NCI-H1694 (cell line): ENCODE measurements at places on chromosomes 5 and 9.

- DNase-seq = no peak
Observed at GRCh38 chr9:82424599-82425120, 436.1 kb downstream of the SPATA31D1 start.

DNA sequence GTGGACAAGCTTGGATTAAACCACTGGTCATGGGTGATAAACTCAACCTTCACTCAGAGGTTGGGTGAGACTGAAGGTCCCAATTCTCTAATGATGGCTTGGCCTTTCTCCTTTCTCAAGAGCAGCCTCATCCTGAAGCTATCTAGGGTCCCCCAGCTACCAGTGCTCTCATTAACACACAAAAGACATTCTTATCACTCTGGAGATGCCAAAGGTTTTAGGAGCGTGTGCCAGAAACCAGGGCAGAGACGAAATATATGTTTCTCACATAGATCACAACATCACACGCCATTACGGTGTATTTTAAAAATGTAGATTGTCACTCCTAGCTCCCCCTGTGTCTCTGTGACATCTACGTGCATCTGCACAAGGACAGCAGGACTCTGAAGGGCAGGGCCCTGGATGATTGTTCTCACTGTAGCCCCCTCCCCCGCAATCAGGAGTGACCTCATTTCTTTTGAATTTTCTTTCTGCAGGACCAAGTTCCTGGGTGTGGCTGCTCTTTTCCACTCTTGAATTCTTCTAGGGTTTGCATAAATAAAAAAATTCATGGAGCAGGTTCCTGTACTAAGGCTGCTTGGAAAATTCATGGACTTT lies 311.3 kb downstream of the GADD45G start:
- DNase-seq = no peak

DNA sequence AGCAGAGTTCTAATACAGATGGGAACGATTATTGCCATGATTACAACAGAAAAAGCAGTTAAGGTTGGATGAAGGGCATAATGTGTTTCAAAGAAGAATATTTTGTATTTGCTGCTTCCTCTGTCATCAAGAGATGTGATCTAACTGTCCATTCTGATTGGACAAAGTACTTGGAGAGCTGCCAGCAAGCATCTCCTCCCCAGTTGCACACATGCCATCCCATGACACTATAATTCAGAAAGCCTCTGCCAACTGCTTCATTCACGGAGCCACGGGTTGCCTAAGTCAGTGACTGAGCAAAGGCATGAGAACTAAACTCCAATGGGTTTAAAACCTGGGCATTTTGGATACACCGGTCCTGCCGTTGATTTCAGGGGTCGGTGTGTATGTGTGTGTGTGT lies 253.8 kb downstream of the CRB2 start:
- DNase-seq = no peak

GRCh38 chr5:131952301-131952857 lies 6.9 kb upstream of the MEIKIN start:
- peak; percentile 4 for DNase-seq

- DNase-seq = no peak
Observed at GRCh38 chr5:95667061-95667618, 15.7 kb downstream of the SPATA9 start.

DNA sequence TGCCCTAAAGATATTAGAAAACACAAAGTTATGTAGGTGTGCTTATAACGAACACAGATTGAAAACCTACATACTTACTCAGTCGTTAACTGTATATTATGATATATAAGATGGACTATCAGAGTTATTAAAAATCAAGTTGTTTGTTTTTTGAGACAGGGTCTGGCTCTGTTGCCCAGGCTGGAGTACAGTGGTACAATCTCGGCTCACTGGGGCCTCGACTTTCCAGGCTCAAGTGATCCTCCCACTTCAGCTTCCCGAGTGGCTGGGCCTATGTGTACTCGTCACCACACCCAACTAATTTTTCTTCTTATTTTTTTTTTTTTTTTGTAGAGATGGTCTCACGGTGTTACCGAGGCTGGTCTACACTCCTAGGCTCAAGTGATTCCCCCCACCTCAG lies 158.3 kb downstream of the TSSK1B start:
- DNase-seq = no peak

- no peak for DNase-seq
Observed at GRCh38 chr9:96508227-96508940, 58.4 kb downstream of the HABP4 start.

DNA sequence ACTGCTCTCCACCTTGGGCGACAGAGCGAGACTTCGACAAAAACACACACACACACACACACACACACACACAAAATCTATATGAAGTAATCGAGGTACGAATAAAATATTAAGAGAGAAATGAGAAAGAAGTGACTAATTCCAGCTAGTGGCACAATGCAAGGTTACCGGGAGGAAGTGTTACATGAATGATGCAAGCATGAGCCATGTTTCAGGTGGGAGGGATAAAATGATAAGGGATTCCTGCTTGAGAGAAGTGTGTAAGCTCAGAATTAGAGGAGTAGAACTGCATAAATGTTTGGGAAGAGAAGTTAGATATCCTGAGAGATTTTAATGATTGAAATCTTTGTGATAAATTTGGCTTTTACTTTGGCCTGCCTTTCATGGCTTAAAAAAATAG lies 18.8 kb downstream of the HAPLN1 start:
- no peak for DNase-seq

- DNase-seq = no peak
Observed at GRCh38 chr9:92292338-92293074, 991 bp downstream of the IARS1 start.

DNA sequence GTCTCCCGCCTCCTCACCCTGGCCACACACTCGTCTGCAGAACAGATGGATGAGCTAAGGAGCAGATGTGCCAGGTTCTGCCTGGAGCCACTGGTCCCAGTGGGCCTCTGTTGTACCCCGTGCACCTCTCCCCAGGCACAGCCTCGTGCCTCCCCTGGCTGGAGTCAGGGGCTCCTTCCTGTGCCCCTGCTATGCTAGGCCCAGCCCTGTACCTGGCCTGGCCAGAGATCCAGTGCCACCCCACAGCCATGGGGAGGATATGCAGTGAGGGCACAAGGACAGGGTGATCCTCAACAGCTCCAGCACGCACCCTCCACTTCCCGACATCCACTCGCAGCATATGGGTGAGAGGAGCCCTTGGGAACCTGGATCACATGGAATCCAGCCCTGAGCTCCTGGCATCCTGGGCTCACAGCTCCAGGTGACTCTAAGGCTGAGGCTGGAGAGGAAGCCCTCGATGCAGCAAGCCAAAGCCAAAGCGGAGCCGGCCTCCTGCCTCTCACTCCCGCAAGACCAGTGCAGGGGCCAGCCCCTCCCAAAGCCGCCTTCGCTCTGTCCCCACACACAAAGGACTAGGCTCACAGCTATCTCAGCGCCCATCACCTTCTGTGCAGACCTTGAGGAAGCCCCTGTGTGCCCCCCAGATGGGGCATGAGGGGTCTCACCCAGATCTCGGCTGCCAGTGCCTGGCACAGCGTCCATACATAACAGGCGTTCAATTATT lies 23.7 kb upstream of the ADAMTS2 start:
- DNase-seq = no peak

GRCh38 chr5:142197098-142197497 lies 88.5 kb downstream of the NDFIP1 start:
- DNase-seq = no peak

GRCh38 chr9:119153402-119153801 lies 215.8 kb downstream of the BRINP1 start:
- DNase-seq = no peak

DNA sequence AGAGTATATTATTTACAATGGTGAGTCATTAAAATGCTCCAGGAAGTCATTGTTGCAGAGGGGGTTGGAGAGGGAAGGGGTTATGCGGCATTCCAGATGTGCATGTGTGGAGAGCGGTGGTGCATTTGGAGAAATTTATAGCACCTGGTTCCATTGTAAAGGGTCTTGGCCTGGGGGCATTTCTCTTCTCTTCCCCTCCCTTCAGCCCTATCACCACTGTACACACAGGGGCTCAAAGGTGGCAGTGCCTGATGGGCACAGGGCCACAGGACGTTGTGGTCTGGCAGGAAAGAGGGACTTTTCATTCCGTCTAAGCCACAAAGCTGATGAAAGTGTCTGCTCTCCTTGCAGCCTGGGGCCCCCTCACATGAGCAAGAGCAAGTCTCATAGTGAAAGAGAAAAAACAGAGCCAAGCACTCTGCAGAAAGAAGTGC lies 442.4 kb upstream of the ZNF462 start:
- no peak for DNase-seq

- no peak for DNase-seq
Observed at GRCh38 chr9:69168709-69169217, 5.3 kb upstream of the TJP2 start.

GRCh38 chr5:16518606-16519005 lies 53.0 kb upstream of the ZNF622 start:
- no peak for DNase-seq

DNA sequence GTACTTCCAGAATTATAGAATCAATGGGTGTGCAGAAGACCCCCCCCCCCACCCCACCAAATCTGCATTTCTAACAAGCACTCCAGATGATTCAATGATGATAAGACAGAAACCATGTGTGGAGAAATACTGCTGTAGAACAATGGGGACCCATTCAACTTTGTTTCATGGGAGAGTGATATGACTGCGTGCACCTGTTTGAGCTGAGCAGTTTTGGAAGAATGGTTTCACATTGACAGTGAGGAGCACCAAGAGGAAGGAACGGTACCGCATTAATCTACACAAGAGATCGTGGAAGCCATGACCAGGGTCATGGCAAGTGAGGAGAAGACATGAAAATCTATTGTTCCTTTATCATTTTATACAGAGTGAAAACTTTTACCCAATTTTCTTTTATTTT lies 202.7 kb downstream of the CD180 start:
- DNase-seq = no peak

- no peak for DNase-seq
Observed at GRCh38 chr9:93189369-93190132, 5.6 kb downstream of the WNK2 start.

- DNase-seq = no peak
Observed at GRCh38 chr5:32771037-32771436, 59.9 kb downstream of the NPR3 start.

GRCh38 chr5:54988817-54989216 lies 3.4 kb upstream of the ESM1 start:
- no peak for DNase-seq

GRCh38 chr9:72527801-72528195 lies 6.4 kb downstream of the TMC1 start:
- DNase-seq = no peak

DNA sequence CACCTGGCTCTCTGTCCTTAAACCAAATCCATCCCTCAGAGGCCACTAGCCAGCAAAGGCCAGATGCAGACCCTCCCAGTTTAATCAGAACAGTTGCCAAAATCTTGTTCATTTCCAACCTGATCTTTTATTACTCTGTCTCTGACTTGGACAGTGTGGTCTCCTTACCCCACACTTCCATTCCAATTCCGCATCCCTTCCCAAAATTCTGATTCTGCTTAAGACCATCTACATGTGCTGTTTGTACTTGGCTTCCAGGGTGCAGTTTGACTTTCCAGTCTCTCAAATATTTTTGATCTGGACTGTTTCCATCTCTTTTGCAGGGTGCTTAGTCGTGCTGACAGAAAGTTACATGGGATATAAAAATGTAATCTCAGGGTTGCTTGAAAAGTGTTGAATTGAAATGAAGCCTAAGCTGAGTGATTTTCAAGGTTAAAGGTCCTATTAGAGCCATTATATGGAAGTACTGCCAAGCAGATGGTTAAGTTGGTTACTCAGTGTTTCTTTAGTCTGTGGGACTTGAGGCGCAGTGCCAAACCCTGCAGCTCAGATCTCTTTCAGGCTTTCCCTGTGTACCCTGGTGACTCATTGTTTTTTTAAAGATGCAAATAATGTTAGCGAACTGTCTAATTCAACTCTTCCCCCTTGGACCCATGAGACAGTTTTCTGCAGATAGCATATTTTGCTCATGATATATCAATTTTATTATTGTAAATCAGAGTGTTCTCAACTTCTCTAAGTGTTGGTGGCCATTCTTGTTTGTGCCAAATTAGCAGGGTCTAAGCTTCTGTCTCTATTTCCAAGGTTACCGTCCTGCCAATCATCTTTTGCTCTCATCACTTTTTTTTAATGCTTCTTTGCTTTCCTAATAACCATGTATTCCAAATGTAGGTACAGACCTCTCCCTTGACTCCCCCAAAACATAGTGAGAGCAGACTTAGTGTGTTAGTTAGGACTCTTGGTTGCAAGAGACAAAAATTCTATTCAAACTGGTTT lies 18.2 kb upstream of the DCP2 start:
- peak; percentile 50 for DNase-seq

DNA sequence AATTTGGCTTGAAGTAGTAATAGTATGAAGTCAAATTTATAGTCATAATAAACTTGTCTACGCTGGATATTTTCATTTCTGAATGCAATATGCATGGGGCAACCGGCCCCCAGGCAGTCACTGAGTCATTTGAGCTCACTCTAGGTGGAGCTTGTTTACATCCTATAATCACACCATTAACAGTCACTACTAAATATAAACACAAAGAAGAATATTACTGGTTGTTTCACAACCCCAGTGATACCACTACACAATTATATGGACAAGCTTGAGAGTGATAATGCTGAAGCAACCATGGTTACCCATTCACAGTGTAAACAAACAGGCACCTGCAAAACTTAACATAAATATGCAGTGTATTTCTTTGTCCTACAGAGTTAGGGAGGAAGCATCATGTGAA lies 68.7 kb downstream of the MARCHF3 start:
- DNase-seq = no peak

DNA sequence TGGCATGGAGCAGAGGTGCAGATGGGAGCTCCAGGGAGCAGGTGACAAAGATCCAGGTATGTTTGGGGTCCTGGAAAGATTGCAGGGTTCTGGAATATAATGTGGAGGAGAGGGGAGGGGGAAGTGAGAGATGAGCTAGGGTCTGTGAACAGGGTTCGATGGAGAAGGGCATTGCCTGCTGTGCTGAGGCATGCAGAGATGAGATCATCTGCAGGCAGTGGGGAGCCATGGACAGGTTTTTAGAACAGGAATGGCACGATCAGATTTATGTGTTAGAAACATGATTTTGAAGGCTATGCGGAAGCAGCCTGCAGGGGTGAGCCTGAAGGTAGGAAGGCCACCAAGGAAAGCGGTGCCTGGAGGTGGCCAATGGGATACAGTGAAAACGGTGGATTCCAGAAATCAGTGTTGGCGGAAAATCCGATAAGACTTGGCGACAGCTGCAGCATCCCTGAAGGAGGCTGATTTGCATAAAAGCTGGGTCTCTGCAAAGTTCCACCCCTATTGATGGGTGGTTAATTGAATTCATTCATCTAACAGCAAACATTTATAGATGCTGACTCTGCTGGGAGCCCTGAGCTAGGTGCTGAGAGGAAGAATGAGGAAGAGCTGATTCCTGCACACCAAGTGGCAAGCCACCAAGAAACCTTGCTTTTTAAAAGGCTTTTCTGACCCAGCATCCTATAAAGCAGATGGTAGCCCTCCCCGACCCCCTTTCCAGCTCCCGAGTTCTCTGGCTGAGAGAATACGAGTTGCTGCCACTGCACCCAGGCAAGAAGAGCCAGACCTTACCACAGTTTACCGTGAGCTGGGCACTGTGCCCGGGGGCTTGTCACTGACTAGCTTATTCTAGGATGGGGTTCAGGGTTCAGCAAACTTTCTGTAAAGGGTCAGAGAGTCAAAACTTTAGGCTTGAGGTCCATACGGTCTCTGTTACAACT lies 139.2 kb upstream of the SMIM23 start:
- peak; percentile 30 for DNase-seq
